NCI-H1930 (cell line): ENCODE measurements at places on chromosomes 2 and 18.
A peak's percentile ranks its signal among the peaks of the same experiment; 100 is the strongest.

- DNase-seq, result no peak
Observed at GRCh38 chr2:20614201-20615067, 36.5 kb downstream of the HS1BP3 start.

DNA sequence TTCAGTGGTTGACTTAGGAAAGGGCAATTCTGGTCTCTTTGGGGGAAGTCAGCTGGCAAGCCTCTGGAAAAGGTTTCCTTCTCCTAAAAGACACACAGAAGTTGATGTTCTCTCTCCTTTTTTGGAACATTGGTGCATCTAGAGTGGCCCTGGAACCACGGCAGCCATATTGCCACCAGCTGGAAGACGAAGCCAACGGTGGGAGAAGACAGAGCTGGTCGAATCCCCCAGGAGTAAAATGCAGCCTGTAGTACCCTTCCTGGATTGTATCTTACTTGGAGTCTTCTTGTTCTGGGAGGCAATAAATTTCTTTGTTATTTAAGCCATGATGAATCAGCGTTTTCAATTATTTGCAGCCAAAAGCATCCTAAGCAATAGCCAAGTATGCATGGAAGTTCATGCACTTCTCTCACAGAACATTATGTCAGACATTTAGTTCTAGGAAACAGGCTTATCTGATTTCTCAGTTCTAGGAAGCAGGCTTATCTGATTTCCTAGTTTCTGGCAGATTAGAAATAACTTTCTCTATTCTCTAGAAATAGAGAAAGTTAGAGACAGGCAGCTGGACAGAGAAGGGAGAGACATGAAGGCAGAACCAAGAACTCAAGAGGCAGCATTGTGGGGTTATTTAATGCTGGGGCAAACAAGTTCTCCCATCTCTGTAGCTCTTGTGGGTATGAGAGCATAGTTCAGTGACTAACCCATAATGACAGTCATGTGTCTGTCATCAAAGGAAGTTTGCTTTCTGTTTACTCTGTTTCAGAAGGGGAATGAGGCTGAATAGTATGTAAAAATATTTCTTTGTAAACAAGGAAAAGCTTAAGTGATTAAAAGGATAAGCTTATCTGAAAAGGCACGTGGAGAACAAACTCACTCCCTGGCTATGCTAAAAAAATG lies 40.5 kb upstream of the NABP1 start:
- DNase-seq, result no peak

DNA sequence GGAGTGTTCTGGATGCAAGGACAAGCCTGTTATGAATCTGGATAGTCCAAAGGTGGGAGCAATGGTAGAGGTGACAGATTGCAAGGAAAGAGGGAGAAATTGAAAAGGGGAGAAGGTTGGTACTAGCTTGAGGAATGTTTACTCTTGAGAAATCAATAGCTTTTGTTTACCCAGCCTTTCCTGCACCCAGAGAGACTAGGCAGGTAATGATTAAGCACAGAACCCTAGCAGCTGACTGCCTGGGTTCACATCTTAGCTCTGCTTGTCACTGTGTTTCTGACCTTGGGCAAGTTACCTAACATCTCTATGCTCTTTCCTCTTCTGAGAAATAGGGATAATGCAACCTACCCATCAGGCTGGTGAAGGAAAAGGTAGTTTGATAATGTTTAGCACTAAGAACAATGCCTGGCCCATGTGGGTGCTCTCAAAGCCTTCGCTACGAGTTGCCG lies 178.6 kb downstream of the MGAT5 start:
- no peak for DNase-seq

GRCh38 chr2:157291018-157291417 lies 33.5 kb downstream of the GALNT5 start:
- no peak for DNase-seq

DNA sequence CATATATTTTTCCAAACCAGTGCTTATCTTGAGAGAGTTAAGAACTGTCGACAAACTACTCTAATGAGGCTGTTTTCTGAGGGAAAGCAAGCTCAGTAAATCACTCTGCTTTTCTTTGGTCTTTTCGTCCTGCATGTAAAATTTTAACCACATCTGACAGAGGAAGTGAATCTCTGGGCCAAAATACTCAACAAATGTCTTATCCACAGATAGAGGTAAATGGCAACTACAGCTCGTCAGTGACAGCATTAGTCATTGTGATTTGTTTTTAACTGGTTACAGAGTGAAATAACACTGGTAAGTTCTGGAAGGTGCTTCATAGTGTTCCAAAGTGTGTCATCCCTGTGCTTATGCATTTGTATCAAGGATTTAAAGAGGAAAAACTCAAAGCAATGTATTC lies 82.6 kb upstream of the SLC8A1 start:
- DNase-seq, result no peak

GRCh38 chr2:33457556-33458247 lies 18.7 kb upstream of the RASGRP3 start:
- no peak for DNase-seq

DNA sequence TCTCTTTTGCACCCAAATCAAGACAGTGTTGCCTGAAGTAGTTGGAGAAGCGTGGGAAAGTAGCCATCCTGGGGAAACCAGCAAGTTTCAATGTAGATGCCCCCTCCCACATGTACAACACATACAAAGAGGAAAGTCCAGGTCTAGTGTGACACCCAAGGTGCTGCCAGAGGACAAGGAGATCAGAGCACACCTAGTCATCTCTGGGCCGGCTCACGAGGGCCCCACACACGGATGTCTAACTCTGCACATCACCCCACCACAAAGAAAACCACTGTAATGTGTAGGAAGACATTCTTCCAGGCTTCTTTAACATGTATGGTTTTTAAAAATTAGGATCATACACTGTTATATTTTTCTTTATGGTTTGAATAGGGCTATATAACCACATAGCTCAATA lies 21.6 kb downstream of the PARD6G start:
- DNase-seq, result no peak

GRCh38 chr2:141109633-141110032 lies 1021.2 kb downstream of the LRP1B start:
- DNase-seq, result no peak

DNA sequence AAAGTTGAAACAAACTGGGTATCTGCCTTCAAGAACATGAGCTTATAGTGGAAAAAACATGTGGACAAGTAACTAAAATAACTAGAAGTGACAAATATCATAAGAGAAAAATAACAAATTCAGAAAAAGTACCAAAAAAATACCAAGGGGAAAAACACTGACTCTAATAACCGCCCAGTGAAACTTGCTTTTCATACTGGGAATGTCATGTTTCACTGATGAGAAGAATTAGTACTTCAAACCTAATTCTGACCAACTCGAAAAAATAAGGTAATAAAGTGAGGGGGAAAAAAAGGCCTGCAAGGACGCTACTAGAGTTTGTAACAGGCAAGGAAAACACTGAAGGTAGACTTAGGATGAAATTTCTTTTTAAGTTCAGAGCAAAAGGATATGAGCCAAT lies 83.6 kb downstream of the RTTN start:
- no peak for DNase-seq

DNA sequence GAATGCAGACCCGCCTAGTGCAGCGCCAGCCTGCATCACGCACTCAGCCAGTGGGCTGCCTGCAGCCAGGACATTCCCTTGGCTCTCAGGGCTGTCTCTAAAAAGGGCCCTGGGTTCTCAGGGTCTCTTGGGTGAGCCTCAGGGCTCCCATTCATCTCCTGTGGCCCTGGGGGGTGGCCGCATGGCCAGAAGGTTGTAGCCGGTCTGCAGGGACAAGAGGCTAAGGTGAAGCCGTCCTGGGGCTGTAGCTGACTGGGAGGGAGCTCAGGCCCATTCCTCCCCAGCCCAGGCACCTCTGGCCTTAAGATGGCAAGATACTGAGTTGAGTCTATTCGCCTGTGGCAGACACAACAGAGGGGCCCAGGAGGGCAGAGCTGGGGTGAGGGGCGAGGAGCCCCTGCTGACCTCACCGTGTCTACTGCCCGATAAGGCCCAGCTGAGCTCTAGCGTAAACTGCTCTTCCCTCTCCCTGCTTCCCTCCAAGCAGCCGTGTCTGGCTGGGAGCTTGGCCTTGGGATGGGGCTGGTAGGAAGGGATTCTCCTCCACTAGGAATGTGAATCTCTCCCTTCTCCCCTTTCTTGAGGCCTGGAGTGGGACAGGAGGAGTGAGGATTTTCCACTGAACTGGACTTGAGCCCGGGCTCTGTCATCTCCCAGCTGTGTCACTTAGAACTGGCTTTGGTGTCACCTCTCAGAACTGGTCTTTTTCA lies 37.9 kb downstream of the INHBB start:
- no peak for DNase-seq

DNA sequence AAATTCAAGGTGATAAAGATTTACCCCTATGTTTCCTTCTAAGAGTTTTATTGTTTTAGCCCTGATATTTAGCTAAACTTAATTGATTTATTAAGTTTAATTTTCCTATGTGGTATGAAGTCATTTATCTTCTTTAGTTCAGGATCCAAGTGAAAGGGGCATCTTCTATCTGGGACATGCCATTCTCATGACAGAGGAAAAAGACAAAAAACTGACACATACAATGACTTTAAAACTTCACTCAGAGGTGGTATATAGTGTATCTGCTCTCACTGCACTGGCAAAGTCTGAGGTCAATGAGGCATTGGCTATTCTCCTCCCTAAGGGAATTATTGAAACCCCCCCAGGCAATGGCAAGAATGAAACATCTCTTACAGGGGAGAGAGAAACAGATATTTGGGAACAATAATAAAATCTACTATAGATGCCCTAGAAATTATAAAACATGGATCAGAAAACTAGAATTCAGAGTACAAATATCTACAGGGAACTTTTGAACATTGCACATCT lies 237.4 kb downstream of the MYCN start:
- DNase-seq, result no peak

GRCh38 chr18:31633392-31634330 lies 42.0 kb downstream of the TTR start:
- DNase-seq, result no peak

DNA sequence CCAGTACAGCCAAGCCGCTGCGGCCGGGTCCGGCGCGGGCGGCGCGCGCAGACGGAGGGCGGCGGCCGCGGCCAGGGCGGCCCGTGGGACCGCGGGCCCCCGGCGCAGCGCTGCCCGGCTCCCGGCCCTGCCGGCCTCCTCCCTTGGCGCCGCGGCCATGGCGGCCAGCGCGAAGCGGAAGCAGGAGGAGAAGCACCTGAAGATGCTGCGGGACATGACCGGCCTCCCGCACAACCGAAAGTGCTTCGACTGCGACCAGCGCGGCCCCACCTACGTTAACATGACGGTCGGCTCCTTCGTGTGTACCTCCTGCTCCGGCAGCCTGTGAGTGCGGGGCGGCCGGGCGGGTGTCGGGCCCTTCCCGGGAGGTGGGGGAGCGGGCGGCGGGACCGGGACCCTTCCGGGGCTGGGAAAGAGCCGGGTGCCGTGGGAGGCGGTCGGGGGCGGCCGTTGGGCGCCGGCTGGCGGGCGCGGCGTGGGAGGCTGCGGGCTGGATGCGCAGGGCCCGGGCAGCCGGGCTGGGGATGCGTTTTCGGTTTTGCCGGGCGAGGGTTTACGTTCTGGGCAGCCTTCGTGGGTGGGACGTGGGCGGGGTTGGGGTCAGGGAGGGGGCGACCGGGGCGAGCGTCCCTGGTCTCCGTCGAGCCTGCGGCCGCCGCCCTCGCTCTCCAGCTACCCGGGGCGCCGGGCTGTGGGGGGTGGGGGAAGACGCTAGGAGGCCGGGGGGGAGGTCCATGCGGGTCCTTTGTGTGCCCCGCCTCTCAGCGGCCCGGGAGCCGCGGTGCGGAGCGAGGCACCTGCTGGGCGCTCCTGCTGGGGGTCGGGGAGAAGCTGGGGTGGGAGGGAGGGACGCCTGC lies 537 bp downstream of the AGFG1 start:
- DNase-seq, result peak; percentile 17

DNA sequence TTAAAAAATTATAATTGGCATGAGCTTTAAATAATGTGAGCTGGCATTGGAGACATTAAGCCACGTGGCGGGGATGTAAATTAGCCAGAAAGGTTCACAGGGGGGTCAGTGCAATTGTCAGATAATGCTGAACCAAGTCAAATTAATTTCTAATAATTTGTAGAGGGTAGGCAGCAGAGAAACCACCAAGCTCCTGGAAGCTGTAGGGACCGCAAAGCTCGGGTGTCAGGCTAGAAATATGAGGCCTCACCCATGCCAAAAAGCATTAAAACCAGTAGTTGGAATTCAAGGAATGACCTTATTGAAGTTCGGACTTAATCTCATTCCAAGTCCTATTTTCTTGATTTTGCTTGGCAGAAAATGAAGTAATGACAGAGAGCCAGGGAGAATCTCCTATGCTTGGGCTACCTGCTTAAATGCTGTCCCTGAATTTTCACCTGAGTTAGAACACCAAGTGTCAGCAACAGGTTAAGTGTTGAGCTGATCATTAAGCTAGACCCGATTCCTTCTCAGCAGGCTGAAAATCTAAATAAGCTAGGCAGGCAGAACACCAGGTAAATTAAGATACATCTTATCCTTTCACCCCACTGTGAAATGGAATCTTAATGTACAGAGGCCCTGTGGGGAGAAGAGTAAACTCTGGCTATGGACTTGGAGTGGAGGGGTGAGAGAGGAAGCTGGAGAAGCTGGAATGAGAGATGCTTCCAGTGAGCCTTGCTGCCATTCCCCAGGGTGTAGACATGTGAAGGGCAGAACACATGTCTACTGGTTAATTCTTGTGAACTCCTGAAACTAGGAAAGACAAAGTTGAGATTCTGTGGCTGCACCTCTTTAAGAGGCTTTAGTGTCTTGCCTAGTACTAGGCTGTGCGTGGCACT lies 520.0 kb downstream of the SLC4A3 start:
- DNase-seq, result no peak

DNA sequence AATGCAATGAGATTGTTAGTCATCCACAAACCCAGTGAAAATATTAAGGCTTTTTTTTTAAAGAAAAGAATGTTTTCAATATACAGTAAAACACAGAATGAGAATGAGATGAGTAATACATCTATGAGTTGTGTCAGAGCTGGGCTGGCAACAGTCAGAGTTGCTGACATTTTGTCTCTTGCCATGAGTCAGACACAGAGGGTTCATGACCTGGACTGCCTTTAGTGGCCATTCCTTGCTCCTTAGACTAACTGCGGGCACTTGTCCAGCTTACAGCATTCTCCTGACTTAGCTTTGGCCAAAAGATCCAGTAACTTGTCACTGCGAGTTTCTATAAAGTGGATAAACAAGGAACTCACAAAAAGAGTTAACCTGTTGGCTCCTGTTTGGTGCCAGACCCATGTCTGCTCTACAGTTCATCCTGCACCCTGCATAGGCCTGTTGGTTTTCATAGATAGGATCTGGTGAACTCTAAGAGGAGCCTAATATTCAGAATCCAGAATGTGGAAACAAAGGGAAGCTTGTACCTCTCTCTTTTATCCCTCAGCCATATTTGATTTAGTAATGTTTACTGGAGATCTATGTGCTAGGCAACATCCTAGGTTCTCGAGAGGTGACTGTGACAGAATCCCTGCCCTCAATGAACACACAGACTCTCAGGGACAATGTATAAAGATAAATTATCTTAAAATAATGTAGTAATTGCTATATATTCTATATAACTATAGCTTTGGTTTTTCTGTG lies 391.5 kb upstream of the VWC2L start:
- no peak for DNase-seq

DNA sequence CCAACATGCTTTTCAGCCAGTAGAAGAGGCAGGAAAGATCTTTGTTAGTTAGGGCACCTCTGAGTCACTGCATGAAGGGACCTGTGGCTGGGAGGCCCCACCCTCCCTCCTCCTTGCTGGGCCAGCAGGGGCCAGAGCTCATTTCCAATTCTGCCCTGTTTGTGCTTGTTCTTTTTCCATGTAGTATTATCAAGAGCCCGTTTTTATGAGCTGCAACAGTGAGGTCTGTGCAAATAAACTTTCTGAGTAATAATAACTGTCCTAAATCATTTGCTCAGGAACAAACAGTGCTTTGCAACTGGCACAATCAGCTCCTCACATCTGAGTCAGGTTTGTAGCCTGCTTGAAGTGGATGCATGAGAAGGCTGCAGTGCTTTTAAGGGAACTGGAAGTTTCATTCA lies 128.0 kb downstream of the ARL4C start:
- no peak for DNase-seq

- no peak for DNase-seq
Observed at GRCh38 chr2:108585436-108585835, 51.2 kb downstream of the LIMS1 start.
